ENCODE measurements at places on chromosomes 3 and 15.

- DNase-seq: no peak
These were observed 8.4 kb downstream of the THBS1 start for GRCh38 chr15:39589193-39589814.

DNA sequence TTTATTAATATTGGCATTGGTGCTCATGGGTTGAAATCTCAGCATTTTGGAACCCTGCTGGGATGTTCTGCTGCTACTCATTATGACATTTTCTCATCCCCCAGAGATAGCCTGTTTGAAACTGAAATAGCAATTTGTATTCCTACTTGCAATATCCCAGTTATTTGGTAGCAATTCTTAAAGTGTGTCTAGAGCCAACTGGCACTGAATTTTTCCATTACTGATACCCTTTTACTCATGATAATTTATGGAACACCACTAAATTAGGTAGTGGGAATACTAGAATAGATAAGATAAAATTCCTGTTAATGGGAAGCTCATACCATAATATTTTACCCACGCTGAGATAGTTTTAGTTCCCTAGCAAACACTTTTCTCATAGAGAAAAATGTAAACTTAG is 309.3 kb downstream of the SV2B start:
- DNase-seq: no peak

GRCh38 chr15:99153026-99153535 is 48.2 kb downstream of the SYNM start:
- DNase-seq: no peak

DNA sequence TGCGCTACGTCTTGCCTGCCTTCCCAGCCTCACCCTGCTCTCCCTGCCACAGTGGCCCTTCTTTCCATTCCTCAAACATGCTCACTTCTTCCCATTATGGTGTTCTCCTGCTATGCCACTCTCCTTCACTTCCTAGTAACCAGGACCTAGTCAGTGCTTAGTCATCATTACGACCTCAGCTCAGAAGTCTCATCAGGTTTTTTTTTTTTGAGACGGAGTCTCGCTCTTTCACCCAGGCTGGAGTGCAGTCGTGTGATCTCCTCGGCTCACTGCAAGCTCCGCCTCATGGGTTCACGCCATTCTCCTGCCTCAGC is 149.5 kb downstream of the GREM1 start:
- DNase-seq: no peak

DNA sequence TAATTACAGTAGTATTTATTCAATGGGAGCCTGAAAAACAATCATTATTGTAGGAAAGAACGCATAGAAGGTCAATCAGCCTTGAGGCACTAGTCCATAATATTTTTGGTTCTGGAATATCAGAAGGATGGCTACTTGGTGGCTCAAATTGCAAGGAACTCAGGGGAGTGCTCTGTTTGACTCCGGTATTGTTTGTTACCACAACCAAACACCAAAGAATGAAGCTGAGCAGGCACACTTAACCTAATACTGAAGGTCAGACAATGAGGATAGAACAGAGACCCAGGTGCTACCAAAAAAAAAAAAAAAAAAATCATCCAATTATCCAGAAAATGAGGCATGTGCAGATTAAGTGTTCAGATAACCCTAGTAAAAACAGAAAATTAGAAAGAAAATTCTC is 11.1 kb upstream of the SATB1 start:
- DNase-seq: no peak

- DNase-seq: no peak
These were observed 110.6 kb downstream of the LPP start for GRCh38 chr3:188264226-188265207.

DNA sequence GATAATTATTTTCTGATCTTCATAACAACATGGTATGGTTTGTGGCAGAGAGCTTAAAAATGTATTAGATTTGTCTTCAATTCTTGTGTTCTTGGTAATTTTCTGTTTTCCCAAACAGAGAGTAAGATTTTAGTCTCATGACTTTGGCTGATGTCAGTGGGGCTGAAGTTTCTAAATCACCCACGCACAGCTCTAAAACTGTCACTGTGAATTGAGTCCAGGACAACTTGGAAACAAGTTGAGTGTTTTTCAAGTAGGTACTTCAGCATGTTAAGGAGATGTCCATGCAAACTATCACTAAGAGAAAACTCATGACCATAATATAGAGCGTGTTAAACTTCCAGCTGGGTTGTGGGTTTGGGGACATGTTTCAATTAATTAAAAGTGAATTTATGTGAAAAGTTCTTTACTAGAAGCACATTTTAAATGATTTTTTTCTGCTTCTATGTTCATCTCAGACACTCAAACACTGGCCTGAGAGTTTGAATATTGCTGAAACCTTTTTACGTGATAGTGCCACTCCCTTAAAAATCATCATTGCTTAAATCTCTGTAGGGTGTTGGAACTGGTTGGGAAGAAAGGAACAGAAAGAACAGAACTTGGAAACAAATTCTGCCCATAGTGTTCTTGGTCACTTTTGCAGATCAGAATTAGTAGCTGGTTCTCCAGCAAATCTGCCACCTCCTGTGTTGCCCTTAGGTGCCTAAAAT is 89.8 kb downstream of the KLHL25 start:
- DNase-seq: no peak

DNA sequence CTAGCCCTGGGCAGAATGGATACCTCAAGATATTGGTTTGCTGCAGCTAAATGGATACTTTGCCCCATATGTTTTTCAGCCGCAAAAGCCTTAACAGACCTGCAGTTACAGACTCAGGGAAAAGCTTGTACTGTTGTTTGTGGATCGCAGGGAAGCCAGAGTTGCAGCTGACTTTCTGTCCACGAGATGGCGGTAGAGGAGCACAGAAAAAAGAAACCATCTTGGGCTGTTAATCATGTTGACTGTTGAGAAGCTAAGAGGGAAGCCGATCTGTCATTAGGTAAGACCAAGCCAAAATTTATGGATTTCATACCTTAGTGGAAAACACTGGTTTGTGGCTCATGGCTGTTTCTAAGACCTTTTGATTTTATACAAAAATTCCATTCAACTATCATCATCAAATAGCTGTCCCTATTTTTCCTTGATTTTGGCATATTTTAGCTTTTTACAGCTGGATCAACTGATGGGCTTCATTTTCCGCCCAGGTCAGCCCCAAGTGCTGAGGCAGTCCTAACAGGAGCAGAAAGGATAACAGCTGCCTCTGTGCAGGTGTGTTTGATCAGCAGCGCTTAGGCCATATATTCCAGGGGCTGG is 205.7 kb upstream of the ZPLD1 start:
- peak; percentile 64 for DNase-seq

- DNase-seq: no peak
These were observed 44.2 kb upstream of the ATG7 start for GRCh38 chr3:11228041-11228440.

DNA sequence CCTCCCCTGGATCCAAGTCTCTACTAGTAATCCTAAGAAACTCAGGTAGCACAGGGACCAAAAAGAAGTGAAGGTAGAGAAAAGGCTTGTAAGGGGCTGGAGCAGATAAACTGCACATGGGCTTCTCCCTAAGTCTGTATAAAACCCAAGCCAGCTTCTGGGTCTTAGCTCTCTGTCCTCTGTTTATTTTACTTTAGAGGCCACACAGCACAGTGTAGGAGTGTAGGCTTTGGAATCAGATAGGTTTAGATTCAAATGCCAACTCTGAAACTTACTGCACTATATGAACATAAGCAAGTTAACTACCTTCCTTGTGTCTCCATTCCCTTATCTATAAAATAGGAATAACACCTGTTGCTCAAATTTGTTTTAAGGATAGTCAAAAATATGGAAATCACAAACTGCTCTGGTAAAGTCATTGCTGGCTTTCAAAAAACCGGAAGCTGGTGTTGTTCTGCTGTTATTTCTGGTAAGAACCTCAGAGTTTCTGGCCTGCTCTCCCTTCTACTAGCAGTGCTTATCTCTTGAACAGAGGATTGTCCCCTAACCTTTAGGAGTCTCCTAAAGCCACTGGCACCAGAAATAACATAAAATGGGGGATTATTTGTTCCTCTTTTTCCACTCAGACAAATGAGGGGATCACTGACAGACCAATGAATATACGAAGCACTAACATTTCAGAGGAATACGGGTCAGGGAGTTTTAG is 33.8 kb downstream of the PIK3R4 start:
- no peak for DNase-seq

DNA sequence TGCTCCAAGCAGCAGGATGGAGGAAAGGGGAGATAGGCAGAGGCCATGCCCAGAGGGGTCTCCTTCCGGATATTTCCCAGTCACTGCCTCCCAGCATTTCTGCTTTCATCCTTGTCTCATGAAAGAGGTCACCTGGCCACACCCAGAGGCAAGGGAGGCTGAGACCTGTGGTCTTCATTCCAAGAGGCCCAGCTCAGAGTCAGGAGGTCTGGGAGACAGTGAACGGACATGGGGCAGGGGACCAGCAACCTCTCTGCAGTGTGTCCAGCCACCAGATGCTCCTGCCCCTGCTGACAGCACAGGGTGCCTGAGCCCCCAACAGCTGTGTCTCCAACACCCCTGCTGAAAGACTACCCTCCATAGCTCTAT is 111.2 kb downstream of the CHSY1 start:
- DNase-seq: no peak

DNA sequence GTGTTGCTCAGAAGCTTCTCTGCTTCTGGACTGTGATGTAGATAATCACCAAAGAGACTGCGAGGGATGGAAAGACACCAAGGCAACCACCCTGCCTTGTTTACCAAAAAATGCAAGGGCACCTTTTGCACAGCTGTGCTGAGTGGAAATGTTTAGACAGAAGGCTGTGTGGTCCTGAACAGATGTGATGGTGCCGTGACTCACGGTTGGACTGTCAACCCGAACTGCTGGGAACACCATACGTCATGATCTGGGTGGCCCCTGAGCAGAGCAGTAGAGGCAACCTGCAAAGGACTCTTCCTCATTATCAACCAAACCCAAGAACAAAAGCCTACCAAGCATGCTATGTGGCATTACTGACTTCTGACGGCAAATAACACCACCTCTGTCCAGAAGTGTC is 61.3 kb upstream of the LPP start:
- no peak for DNase-seq

DNA sequence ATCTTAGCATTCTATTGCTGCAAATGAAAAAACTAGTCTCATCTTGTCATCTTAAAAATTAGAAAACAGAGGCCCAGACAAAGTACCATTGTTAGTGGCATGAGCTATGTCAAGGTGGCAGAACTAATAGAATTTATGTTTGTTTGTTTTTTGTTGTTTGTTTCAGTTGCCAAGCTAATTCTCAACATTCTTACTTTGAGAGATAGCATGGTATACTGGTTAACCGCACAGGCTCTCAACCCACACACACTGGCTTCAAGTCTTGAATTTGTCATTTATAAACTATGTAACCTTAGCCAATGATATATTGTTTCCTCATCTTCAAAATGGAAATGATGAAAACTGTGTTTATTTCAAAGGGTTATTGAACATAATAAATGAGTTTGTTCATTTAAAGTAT is 367.6 kb upstream of the PLSCR5 start:
- no peak for DNase-seq

DNA sequence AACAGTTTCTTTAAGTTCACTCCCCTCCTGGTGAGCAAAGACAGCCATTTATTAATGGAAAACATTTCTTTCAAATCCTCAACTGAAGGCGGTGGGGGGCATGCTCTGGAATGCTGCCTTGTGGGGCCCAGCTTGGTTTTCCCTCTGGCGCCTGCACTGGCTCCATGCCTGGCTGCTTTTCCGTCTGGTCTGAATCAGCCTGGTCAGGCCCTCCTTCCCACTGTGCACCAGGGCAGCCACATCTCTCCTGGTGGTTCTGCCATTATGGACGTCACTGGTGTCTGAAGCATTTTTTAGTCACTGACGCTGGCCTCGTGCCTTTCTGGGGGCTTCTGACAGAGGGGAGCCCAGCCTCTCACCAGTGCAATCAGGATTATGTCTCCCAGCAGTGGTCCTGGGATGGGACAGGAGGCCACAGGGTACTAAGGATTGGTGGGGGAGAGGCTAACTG is 57.6 kb upstream of the APEH start:
- DNase-seq: no peak

GRCh38 chr3:108602935-108603294 is 13.4 kb downstream of the DZIP3 start:
- DNase-seq: no peak

GRCh38 chr3:42177801-42178150 is 86.6 kb downstream of the TRAK1 start:
- no peak for DNase-seq

DNA sequence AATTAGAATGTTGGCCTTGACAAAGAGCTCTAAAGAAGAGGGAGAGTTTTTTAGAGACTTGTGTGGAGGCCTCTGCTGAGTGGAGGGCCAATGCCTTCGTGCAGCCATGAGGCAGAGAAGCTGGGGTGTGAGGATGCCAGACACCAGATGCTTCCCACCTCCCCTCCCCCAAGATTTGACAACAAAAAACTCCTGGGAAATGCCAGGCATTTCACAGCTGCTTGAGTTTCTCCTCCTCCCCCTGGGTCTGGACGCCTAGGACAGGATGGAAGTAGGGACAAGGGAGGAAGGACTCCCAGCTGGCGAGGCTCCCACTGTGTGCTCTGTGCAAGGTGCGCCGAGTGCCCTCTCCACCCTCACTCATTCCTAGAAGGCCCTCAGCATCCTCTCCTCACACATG is 20.1 kb downstream of the TGM4 start:
- no peak for DNase-seq

DNA sequence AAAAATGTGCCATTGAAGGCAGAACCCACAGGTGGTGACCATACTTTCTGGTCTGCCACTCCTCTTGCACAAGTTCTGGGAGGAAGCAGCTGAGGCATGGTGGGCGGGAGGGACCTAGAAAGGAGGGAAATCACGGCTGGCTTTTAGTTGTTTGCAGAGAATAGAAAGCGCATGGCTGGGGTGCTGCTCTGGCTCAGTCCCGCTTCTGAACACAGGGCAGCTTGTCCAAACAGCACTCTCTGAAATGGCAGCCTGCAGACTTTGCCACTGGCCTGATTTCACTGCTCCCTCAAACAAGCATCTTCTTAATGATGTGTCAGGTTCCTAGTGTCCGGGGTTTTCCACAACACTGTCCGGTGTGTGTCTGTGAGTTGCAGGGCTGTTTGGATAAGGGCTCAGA is 76.7 kb downstream of the AAGAB start:
- no peak for DNase-seq

- DNase-seq: peak; percentile 7
These were observed 701 bp downstream of the SGO1 start for GRCh38 chr3:20185331-20185678.

GRCh38 chr3:176978441-176978840 is 218.8 kb downstream of the TBL1XR1 start:
- DNase-seq: no peak

DNA sequence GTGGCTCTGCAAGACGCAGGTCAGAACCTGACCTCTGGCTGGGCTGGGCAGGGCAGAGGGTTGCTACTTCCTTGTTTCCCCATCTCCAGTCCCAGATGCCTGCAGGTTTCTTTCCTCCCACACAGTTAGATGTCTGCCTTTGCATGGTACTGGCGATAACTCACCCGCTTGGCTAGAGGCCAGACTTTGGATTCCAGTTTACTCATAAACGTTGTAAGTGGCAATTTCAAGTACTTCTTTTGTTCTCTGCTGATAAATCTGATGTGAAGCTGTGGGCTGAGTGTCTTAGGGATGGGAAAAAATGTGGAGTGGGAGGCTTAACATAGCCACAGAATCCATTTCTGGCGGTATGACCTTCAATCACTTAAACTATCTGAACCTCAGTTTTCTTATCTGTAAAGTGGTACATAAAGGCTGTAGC is 194.2 kb downstream of the EBLN2 start:
- no peak for DNase-seq
